Cerebellar nuclear complex (tissue), 1 donor: ENCODE measurements at places on chromosomes 4 and X.

- DNase-seq, result no peak
Measured at GRCh38 chrX:8684201-8684965, 47.6 kb downstream of the ANOS1 start.

DNA sequence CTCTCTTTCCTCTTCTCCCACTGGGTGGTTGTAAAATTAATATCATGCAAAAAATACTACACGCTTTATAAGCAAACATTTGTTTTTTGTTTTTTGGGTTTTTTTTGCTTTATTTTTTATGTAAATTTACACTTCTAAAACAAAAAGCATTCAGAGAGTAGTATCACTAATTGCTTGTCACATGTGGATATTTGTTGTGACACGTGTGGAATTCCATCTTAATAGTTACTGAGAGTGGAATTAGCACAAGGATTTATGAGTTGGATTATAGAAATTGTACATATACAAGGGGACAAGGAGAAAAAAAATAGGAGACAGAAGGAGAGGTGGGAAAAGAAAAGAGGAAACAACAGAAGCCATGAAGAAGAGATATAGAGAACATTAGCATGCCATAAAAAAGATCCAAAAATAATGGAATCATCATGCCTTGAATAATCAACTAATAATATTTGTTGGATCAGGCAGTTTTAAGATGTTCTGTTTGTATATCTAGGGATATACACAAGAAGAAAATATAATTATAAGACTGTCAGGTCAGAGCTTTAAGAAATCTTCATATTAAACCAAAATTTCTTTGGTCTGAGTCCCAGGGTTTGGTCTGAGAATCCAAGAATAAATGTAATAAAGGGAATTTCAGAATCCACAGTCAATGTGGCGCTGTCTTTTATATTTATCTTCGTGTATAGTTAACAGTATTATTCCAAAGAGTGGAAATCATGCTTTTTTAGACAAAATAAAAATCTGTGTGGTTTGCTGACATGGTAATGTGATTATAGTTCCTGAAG, 98.5 kb upstream of the INTU start:
- no peak for DNase-seq

- no peak for DNase-seq
Measured at GRCh38 chr4:127084666-127085065, 548.1 kb upstream of the INTU start.

DNA sequence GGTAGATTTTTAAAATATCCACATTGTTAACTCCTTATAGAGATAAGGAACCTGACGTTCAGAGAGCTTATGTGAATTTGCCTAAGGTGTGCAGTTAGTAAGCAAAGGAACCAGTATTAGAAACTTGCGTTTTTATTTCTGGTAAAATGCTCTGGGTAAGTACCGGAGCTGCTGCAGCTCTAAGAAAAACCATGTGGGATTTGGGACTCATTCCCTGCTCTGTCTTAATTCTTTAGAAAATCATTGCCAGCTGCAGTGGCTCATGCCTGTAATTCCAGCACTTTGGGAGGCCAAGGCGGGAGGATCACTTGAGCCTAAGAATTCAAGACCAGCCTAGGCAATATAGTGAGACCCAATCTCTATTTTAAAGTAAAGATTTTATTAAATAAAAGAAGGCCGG, 5.8 kb downstream of the CCKAR start:
- DNase-seq, result no peak

GRCh38 chrX:153708415-153708814, 15.8 kb downstream of the BCAP31 start:
- DNase-seq, result no peak

DNA sequence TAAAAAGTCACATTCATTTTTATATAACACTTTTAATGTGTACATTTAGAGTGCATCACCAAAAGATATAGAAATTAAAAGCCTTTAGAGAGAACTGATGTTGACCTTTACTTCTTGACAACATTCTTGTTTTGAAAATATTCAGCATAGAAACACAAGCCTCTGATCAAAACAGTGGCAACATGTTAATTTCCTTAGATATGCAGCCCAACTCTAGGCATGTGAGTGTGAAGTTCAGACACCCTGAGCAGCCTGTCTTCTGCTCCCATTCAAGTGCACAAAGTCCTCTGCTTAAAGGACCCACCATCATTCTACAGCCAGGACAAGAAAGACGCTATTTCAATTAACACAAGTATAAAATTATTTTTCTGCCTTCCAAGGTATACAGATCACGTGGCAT, 60.0 kb downstream of the PPP3CA start:
- DNase-seq, result no peak

- no peak for DNase-seq
Measured at GRCh38 chrX:124325732-124326131, 6.7 kb upstream of the TEX13D start.

- DNase-seq, result no peak
Measured at GRCh38 chr4:84401701-84402306, 97.3 kb downstream of the NKX6-1 start.

- DNase-seq, result no peak
Measured at GRCh38 chr4:10106421-10107039, 10.1 kb downstream of the WDR1 start.

- no peak for DNase-seq
Measured at GRCh38 chr4:134028421-134028820, 173.2 kb downstream of the PABPC4L start.

GRCh38 chr4:89296896-89297295, 10.7 kb downstream of the GPRIN3 start:
- no peak for DNase-seq
